ENCODE measurements at places on chromosomes 4 and X. TPM values are rescaled to one million over a fixed set of nuclear protein-coding genes. Genes with fewer than 3 reads are reported as not detected.

Gene HTRA3
- polyA plus RNA-seq, result 9.0 TPM

Gene HELT
- not detected for polyA plus RNA-seq

Gene ZNF157
- 3.1 TPM for polyA plus RNA-seq

Gene IL2RG
- 0.95 TPM for polyA plus RNA-seq

Gene SUPT20HL2
- polyA plus RNA-seq, result not detected

Gene PAGE2
- polyA plus RNA-seq, result not detected

Gene FGFBP2
- 0.44 TPM for polyA plus RNA-seq

Gene CDX4
- polyA plus RNA-seq, result not detected

Gene NALF2
- 9.5 TPM for polyA plus RNA-seq

Gene GABRB1
- 5.1 TPM for polyA plus RNA-seq

Gene BBS12
- 5.3 TPM for polyA plus RNA-seq

Gene C1QTNF7
- 1.0 TPM for polyA plus RNA-seq

Gene MAGEC3
- 2.5 TPM for polyA plus RNA-seq

Gene SERTM2
- polyA plus RNA-seq, result 2.0 TPM

Gene CRLF2
- not detected for polyA plus RNA-seq

Gene SCRG1
- polyA plus RNA-seq, result 90.0 TPM

Gene CXCL1
- polyA plus RNA-seq, result 1.4 TPM

Gene ARHGAP6
- 3.8 TPM for polyA plus RNA-seq

Gene NAP1L2
- polyA plus RNA-seq, result 92.4 TPM

Gene UGT2B15
- polyA plus RNA-seq, result not detected

Gene TMEM156
- polyA plus RNA-seq, result 1.1 TPM

Gene SYTL5
- polyA plus RNA-seq, result 4.9 TPM

Gene GPRASP2
- polyA plus RNA-seq, result 66.2 TPM

Gene PCDH7
- 98.7 TPM for polyA plus RNA-seq

Gene MAGEB3
- polyA plus RNA-seq, result not detected

Gene PAGE2B
- not detected for polyA plus RNA-seq

Gene EFHC2
- polyA plus RNA-seq, result 6.2 TPM

Gene NEUROG2
- polyA plus RNA-seq, result 1.2 TPM

Gene SMIM10L2A
- 41.6 TPM for polyA plus RNA-seq

Gene TCEAL7
- 155 TPM for polyA plus RNA-seq

Gene EIF2S3
- polyA plus RNA-seq, result 86.1 TPM

Gene EDA2R
- polyA plus RNA-seq, result 3.0 TPM

Gene HSFX4
- 0.33 TPM for polyA plus RNA-seq

Gene RNF113A
- 17.9 TPM for polyA plus RNA-seq

Gene PSMD10
- polyA plus RNA-seq, result 94.5 TPM

Gene CFAP99
- 5.9 TPM for polyA plus RNA-seq

Gene KIAA0232
- polyA plus RNA-seq, result 39.0 TPM

Gene SMR3B
- polyA plus RNA-seq, result not detected

Gene NAP1L3
- polyA plus RNA-seq, result 257 TPM

Gene RHOH
- polyA plus RNA-seq, result 1.1 TPM
